ENCODE measurements at places on chromosomes 7 and 10.

- no peak for DNase-seq
These were observed 136.0 kb downstream of the MYOF start for GRCh38 chr10:93346108-93346507.

- no peak for DNase-seq
These were observed 106.6 kb upstream of the TNS3 start for GRCh38 chr7:47688311-47689100.

- no peak for DNase-seq
These were observed 117.5 kb upstream of the HGF start for GRCh38 chr7:81887098-81888090.

GRCh38 chr10:31099664-31100063 lies 68.0 kb upstream of the ZNF438 start:
- no peak for DNase-seq

DNA sequence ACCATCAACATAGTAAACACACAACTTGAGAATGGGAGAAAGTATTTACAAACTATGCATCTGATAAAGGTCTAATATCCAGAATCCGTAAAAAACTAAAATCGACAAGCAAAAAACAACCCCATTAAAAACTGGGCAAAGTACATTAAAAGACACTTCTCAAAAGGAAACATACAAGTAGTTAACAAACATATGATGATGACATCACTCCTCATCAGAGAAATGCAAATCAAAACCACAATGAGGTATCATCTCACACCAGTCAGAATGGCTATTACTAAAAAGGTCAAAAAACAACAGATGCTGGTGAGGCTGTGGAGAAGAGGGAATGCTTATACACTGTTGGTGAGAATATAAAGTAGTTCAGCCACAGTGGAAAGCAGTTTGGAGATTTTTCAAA lies 125.1 kb downstream of the TFPI2 start:
- DNase-seq = no peak

DNA sequence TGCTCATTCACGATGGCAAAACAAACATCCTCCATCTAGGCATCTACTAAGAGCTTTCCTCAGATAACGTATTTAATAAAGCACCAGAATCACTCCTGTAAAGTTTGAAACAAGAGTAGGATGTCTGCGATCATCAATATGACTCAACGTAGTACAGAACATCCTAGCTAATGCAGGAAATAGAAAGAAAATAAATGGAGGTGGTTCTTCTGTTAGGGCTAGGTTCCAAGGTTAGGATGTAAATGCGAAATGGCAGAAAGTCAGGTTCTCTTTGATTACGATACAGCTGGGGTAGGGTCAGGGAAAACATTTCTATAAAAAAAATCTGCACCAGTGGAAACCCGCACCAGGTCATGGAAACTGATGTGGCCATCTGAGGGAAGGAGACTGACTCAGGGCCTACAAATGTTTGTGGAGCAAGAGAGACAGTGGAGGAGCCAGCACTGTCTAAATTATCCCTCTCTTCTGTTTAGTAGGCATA lies 29.1 kb downstream of the CCDC6 start:
- DNase-seq = no peak

DNA sequence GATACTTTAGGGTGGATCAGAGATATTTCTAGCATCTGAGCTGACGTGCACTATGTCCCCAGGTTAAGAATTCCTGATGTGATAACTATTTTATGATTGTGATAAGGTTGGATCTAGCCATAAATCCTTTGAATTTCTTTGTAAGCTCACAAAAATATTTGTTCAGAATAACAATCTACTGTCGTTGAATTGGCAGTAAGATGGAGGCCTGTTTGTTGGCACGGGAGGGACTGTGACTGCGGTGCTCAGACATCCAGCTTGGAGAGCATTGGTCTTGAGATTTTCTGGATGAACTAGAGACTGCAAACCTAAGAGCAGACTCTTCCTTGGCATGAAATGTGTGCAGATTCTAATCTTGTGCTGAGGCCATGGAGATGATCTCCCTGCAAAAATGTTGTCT lies 131.1 kb downstream of the LRRC4 start:
- no peak for DNase-seq

GRCh38 chr10:48700493-48700892 lies 15.8 kb downstream of the WDFY4 start:
- DNase-seq = no peak

DNA sequence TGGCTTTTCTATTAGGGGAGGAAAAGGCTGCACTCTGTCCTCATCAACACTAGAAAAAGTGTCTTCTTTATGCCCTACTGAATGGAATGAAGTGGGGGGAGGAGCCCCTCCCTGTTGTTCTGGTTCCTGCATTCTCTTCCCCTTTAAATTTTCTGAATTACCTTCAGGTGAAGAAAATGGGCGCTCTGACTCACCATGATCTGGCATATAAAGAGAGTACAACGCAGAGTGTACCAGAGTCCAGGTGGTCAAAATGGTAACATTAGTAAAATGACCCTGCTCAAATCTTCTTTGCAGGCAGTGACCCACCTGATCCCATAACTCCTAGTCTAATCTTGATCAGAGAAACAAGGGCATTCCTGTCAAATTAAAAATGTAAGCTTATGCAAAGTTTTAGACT lies 80.7 kb downstream of the THSD7A start:
- no peak for DNase-seq

GRCh38 chr7:98556288-98556687 lies 60.8 kb upstream of the NPTX2 start:
- DNase-seq = no peak

DNA sequence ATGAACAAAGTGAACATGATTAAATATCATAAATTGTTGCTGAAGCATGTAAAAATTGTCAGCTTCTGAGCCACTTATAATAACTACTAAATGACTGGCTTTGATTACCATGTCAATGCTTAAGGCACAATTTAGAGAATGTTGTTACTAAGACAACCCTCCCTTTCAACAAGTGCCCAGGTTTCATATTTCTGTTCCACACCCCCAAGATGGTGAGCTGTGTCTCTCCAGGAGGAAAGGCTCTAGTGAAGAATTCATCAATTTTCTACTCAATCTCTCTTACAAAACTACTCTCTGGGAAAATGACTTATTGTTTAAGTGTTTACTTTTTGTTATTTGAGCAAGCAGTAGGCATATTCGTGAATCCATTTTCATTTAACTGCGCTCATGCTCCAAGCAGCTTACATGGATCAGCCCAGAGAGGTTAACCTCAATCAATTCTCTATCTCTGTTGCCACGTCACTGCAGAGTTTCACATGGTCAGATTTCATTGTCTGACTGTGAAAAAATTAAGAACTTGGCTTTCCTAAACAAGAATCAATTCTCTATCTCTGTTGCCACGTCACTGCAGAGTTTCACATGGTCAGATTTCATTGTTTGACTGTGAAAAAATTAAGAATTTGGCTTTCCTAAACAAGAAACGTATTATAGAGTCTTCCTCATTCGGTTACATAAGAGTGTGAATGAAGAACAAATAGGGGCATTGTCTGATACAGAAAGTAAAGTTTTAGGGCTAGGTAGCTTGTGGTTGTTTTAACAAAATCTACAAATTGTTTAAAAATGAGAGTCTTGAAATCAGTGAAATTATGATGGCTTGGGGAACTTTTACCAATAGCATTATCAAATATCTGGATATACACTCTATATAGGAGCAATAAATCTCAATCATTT lies 49.7 kb downstream of the CCDC71L start:
- DNase-seq = no peak

DNA sequence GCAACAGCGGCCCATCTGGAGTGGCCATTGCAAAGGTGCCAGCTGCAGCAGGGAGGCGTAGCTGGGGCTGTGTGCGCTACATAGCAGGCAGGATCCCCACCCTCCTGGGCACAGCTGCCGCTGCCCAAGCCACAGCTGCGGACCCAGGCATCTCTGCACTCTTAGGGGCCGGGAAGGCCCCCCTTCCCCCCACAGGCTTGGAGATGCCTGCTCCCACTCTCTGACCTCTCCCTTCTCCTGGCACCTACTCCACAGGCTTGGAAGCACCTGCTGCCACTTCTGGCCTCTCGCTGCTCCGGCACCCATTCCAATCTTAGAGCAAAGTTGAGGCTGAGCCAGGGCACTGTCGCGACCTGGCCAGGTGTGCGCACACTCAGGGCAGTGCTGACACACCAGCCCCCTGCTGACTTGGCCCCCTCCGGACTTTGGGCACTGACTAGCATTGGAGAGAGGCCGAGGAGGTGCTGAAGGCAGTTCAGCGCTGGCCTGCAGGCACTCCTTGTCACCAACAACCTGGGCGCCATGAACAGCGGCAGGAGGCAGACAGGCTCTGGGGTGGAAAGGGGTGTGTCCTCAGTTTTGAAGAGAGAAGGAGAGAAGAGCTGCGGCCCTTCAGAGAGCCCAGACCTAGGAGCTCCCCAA lies 18.4 kb downstream of the RBM48 start:
- no peak for DNase-seq

GRCh38 chr7:1675036-1675671 lies 5.1 kb downstream of the ELFN1 start:
- no peak for DNase-seq

Data from nucleus accumbens (tissue), 56 donors.